Fibroblast of villous mesenchyme (primary cell): ENCODE measurements at places on chromosomes 12 and 14.

- DNase-seq: no peak
Measured at GRCh38 chr12:13592063-13592942, 389.1 kb downstream of the GRIN2B start.

- no peak for DNase-seq
Measured at GRCh38 chr14:75051556-75051899, 261 bp upstream of the MLH3 start.

- no peak for DNase-seq
Measured at GRCh38 chr12:4267704-4268328, 5.7 kb upstream of the CCND2 start.

GRCh38 chr12:89436062-89436461, 83.8 kb upstream of the DUSP6 start:
- no peak for DNase-seq

- DNase-seq: peak; percentile 94
Measured at GRCh38 chr12:116382686-116383530, 105.4 kb upstream of the MED13L start.

- no peak for DNase-seq
Measured at GRCh38 chr12:13176256-13176655, 20.3 kb upstream of the EMP1 start.

- peak; percentile 76 for DNase-seq
Measured at GRCh38 chr14:72780751-72781150, 113.2 kb downstream of the DPF3 start.

DNA sequence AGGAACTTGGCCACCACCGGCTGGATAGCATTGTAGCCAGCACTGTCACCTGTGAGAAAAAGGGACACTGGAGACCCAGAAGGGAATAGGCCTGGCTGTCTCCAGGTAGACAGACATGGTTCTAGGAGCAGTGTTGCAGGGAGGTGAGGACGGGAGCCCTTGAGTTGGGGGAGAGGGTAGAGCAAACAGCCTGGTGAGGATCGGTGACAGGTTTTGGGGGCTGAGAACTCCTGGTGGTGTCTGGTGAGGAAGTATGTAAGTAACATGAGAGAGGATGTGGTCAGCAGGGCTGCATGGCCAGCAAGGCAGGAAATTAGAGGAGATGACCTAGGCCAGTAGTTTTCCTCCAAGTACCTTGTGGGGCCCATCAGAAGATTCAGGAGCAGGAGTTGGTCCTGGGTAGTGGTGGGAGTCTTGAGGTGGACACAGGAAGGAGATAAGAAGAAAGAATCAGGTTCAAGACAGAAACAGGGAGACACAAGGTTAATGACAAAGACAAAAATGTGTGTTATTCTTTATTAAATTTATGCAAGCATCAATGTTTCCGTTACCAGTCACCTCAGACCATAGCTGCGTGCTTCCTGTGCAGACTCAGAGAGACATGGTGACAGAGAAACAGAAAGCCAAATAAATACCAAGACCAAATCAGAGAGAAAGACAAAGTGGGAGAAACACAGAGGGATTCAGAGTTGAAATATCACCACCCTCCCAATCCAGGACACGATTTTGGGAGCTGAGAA, at the start of gene ARHGAP9:
TSS of gene ARHGAP9 (minus strand) at position 491 of the 740 bp plus-strand sequence. CDS start at position 31, 460 bp downstream.
- no peak for DNase-seq

GRCh38 chr12:66392266-66392915, 90.1 kb downstream of the HELB start:
- DNase-seq: no peak

DNA sequence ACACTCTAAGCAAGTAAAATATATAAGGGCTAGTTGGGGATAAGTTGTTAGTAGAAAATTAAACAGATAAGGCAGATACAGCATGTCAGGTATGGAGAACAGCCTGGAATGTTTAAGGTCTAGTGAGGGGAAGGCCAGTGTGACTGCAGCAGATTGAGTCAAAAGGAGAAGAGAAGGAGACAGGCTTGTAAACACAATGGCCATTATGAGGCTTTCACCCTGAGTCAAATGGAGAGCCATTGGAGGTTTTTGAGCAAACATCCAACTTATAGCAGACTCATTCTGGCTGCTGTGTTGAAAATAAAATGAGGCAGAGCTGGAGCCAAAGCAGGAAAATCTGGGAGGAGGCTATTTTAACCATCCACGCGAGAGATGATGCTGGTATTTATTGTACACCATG, 142.0 kb downstream of the DUSP6 start:
- DNase-seq: no peak

GRCh38 chr14:78242086-78242485, 71.9 kb downstream of the NRXN3 start:
- DNase-seq: no peak

- DNase-seq: no peak
Measured at GRCh38 chr12:112627851-112628250, 163.7 kb upstream of the RPH3A start.

- peak; percentile 54 for DNase-seq
Measured at GRCh38 chr14:34710744-34711143, 3.6 kb downstream of the CFL2 start.

DNA sequence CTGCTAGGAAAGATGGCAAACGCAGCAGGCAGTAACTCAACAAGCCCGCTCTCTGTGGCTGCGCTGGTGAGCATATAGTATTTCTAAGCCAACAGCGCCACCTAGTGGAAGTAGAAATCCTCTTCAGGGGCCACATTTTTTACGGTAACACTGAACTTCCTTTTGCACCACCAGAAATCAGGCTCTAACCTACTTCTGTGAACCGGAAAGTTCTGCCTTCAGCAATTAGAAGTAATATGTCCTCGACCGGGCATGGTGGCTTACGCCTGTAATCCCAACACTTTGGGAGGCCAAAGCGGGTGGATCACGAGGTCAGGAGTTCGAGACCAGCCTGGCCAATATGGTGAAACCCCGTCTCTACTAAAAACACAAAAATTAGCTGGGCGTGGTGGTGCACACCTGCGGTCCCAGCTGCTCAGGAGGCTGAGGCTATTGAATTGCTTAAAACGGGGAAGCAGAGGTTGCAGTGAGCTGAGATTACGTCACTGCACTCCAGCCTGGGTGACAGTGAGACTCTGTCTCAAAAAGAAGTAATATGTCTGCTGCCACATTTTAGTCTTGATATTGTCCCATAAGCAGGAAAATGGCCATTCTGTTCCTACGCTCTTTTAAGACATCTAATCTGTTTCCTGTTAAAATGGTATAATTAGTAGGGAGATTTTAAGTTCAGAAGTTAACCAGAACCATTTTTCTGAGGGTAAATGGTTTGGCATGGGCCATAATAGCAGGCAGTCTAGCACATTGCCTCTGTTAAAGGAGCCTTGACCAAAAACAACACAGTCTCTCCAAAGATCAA, 26.8 kb downstream of the APOBEC1 start:
- peak; percentile 83 for DNase-seq

DNA sequence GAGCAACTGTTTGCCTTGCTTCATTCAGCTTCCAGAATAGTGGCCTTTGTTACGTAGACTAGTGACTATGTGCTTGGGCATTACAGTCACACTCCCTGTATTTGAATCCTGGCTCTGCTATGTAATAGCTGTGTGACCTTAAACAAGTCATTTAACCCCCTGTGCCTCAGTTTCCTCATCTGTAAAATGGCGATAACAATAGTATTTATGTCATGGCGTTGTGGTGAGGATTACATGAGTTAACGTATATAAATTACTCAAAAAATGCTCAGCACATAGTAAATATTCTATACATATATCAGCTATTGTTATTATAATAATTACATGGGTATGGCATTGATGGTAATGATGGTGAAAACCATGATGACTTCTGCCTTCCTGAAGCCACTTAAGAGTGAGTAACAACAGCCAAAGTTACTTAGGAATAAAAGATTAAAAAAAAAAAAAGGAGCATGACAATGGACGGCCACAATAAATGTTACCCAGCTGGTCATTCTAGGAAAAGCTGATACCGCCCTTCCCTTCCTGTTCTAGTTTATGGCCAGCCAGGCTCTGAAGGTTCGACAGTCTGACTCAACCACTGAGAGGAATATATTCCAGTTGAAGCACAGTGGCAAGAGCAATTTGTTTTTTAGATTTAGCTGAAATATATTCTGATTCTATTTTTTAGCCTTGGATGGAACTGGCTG, 9.9 kb upstream of the ADIPOR2 start:
- DNase-seq: no peak

DNA sequence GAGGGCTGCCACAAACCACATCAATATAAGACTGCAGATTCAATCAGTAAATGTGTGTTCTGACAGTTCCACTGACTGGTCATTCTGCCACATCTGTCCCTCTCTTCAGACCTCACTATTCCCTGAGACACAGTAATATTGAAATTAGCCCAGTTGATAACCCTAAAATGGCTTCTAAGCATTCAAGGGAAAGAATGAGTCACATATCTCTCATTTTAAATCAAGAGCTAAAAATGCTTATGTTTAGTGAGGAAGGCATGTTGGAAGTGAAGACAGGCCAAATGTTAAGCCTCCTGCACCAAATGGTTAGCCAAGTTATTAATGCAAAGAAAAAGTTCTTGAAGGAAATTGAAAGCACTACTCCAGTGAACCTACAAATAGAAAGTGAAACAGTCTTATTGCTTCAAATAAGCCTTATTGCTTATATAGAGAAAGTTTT, 24.5 kb upstream of the KIF21A start:
- no peak for DNase-seq

- no peak for DNase-seq
Measured at GRCh38 chr12:86148071-86148470, 108.1 kb downstream of the MGAT4C start.

DNA sequence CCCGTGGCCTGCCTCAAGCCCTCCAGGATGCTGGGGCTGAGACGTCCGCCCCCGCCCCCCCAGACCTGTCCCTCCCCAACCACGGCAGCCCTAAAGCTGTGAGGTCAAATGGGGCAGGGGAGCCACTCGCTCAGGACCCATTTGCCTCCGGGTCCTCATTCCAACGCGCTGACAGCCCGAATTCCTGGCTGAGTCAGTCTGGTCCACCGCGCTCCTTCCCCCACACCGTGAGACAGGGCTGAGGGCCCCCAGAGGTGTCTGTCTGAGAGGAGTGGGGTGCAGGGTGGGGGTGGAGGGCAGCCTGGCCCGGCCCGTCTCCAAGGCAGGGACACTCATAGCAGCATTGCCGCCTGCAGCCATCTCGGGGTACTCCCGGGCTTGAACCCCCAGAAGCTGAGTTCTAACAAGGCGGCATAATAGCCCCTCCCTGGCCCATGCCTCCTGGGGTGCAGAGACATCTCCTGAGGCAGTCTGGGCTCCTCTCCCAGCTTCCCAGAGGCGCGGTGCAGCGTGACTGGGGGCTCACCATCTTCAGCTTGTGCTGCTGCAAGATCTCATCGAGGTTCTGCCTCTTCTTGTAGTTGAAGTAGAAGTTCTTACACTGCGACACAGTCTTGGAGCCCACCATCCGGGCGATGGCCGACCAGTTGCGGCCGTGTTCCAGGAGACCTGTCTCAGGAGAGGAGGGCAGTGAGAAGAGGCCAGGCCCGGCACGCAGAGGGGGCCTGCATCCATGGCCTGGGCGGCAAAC, 90.5 kb downstream of the RFLNA start:
- DNase-seq: peak; percentile 79

DNA sequence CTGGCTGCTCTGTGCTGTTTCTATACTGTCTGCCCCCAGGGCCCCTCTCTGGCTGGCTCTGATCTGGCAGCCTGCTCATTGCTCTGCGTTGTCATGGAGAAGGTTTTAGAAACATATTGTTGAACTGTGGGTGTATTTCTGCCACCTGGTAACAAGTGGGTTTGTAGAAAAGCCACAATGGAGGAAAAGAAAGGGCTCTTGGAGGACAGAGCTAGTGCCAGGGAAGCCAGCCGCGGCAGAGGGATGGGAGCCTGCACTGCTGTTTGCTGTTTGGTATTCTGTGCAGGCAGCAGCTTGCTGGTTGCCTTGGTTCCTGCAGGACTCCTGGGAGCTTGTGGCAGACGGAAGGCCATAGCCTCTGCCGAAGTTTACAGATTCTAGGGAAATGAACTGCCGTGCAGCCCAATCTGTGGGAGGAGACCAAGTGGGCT, 15.1 kb downstream of the CCDC177 start:
- DNase-seq: no peak

DNA sequence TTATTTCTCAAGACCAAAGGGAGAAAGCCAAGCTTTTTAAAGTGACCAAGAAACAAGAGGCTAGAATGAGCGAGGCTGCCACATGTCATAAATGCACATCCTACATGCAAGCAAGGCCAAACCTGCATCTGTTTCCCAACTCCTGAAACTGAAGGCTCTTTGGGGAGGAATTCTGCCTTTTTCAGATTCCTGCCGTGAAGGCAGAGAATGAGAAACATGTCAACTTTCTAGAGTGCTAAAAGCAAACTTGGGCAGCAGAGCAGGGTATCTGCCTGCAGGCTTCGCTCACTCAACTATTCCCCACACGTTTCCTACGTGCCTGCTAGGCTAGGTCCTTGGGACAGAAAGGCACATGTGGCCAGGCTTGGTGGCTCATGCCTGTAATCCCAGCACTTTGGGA, 15.2 kb downstream of the DPF3 start:
- DNase-seq: peak; percentile 4

DNA sequence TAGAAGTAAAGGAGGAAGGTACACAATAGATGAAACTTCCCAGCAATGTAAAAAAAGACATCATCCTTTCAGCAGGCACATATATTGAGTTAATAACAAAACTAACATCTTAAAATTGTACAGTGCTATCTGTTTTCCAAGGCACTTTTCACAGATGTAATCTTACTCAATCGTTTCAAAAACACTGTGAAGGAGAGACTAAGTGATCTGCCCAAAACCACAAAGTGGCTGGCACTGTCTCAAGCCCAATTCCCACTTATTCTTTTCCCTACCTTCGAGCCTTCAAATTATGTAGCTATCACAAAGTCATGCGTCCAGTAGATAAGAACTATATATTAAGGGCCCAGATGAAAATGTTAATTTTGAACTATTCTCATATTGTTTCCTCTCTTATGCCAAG, 193.6 kb upstream of the RASSF8 start:
- DNase-seq: peak; percentile 20
